ENCODE measurements at places on chromosomes 2 and 18.

- DNase-seq: no peak
Observed at GRCh38 chr18:60976976-60977375, 356.3 kb upstream of the CDH20 start.

DNA sequence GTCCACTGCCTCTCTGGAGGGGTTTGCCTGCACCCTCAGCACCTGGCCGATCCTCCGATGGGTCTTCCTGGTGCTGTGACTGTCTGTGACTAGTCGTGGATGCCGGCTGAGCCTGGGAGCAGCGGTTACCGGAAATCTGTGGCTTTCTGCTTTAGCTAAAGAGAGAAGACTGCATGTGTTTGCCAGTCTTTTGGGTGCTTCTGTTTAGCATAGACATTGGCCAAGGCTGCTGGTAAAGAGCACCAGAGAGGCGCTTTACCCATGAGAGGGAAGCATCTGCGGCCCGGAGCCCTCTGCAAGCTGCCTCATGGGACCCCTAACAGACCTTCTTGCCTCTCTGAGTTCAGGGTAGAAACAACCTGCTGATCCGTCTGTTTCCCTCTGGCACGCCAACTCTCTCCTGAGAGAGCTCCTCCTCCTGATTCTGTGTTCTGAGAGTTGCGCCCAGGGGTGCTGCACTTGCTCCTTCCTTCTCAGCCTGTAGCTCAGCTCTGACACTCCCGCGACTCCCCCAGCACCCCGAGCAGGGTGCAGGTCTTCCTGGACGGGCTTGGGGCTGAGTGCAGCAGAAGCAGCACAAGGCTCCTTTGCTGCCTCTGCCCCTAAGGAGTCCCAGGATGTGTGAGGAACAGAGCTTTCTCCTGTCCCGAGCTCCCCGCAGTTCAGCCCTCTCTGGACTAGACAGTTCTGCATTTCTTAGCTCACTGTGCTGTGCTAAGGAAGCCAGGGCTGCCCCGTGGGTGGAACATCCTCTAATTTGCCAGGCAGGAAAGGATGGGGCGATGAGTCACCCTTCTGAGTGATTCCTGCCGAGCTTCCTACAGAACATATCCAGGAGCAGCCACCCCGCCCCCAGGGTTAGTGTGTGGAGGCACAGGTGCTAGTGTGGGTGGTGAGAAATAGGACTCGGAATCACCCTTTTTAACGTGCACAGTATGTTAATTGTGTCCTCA is 203.2 kb downstream of the SH3RF3 start:
- DNase-seq: peak; percentile 26

DNA sequence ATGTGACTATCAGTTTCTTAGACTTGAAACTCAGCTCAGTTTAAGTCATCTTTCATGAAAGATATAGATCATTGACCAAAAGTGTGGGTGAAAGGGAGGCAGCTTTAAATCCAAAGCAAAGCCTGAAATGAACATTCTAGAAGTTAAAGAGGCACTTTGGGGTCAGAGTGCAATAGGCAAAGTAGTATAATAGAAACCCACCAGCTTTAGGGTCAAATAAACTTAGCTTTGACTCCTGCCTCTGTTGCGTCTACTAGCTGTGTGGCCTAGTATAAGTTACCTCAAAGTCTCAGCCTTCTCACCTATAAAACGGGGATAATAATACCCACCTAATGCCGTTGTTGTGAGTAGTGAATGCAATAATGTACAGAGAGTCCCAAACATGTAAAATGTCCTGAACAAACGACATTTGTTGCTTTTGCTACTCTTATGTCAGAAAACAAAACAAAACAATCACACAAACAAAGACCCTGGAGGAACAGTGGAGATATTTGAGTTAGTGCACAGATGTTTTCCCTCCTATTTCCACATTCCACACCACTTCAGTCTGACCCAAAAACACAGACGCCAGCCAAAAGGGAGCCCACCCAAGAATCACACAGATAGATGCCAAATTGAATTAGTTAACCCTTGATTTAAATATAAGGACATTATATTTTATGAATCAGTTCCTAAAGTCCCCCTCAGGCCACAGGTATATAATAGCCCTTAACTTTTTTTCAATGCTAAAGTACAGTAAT is 657.0 kb downstream of the ARHGAP15 start:
- DNase-seq: no peak

- peak; percentile 74 for DNase-seq
Observed at GRCh38 chr2:218292048-218293014, at the start of gene TMBIM1. TSS of gene TMBIM1 (minus strand) at chr2:218292503. CDS start at chr2:218282141, 10,362 bp downstream.

DNA sequence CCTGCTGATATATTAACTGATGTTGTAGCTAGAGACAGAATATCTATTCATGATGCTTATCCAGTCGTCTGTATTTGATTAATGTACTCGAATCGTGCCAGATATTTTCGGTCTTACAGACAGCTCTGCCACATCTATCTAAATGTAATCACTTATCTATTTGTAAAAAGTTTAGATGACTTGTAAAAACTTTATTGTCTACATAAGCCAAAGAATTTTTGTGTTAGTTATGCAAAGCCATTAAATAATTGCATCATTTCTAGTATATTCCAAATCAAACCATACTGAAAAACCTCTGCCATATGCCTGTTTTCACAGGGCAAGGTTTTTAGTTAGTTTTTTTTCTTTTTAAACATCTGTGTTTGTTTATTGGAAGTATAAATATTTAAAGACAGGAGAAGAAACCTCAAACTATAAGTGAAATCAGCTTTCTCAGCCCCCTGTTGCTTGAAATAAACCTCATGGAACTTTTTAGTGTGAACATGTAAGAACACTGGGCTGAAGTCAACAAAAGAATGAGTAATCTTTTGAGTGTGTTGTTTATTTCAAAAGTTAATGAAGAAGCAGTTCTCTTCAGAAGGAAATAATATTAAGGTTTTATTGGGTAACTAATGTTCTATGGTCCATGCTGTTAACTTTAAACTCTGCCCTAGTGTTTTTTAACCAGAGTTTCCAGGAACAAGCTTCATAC is 657.6 kb upstream of the SYT4 start:
- DNase-seq: no peak

- DNase-seq: no peak
Observed at GRCh38 chr2:27849558-27850205, 40.5 kb downstream of the RBKS start.

GRCh38 chr2:27212626-27213471 is 781 bp upstream of the SLC5A6 start:
- peak; percentile 23 for DNase-seq

GRCh38 chr2:88697370-88698026 is 6.0 kb downstream of the RPIA start:
- DNase-seq: peak; percentile 25

GRCh38 chr18:7601936-7602335 is 34.8 kb downstream of the PTPRM start:
- no peak for DNase-seq

DNA sequence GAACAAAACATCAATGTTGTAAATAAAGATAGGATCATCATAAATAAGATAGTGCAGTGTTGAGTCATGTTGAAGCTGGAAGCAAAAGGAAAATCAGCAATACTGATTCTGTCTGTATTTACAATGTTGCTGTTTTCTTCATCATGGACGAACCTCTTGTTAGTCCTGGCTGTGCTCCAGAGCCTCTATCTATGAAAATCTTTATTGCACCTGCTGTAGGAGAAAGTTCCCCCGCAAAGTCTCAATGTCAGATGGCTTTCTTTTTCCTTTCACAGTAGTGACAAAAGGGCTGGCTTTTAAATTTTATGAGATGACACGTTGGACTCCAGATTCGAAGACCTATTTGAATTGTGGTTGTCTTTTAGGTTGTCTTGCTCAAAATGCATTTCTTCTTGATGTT is 98.5 kb upstream of the LRRTM1 start:
- DNase-seq: no peak

DNA sequence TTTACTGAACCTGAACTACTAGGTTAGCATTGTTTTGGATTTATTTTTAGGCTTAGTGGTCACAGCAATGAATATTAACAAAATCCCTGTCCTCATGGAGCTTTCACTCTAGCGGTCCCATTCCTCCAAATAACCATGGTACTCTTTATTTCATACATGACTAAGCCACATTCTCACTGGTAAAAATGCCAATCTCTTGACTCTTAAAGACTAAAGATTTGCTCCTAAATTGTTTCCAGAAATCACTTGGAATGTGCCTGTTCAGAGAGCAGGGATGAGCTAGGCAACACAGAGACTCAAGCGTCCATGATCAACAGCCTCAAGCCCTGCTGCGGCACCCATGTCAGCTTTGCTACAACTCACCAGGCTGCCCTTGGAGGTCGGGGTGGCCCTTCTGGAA is 13.5 kb downstream of the LMAN1 start:
- DNase-seq: no peak

GRCh38 chr2:154855138-154855537 is 156.6 kb downstream of the KCNJ3 start:
- DNase-seq: no peak

DNA sequence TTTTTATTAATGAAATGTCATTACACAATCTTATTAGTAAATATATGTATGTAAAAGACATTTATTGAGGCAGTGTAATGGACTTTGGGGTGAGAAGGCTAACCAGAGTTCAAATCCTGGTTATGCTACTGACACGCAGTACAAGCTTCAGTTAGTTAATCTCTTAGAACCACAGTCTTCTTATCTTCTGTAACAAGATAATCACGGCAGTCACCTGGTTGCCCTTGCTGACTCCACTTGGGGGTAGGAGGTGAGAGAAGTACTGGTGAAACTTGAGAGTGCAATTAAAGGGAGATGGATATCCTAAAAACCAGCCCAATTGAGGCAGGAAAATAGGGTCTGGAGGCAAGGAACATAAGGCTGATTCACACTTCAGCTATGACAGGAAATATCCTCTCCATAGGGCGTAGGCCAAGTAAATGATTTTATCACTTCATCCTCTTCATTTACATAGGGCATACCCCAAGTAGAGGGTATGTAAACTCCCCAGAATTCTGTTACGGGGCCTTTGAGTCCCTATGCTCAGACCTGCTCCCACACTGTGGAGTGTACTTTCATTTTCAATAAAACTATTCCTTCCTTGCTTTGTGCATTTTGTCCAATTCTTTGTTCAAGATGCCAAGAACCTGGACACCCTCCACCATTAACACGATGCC is 21.3 kb downstream of the SKA1 start:
- no peak for DNase-seq

GRCh38 chr18:21474621-21475020 is 125.9 kb downstream of the ESCO1 start:
- DNase-seq: no peak

GRCh38 chr2:235579128-235579527 is 85.3 kb downstream of the AGAP1 start:
- DNase-seq: no peak

GRCh38 chr18:34870555-34871310 is 160.6 kb downstream of the DTNA start:
- DNase-seq: no peak

GRCh38 chr18:75010278-75010677 is 198.7 kb downstream of the PTGR3 start:
- no peak for DNase-seq

DNA sequence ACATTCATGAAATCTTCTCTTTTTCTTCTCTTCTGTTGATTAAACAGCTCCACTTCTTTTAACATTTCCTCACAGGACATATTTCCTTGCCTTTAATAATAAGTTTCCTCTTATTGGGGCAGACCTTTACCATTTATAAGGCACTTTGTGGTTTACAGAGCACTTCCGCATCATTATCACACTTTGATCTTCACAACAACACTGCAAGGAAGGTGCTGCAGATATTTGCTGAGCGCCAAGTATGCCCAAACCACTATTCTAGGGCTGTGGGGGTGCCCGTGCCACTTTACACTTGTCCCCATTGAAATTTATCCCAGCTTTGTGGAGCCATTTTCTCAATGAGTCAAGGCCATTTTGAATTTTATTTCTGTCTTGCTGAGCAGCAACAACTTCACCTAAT is 246.6 kb downstream of the SS18 start:
- DNase-seq: no peak

GRCh38 chr2:190970160-190970559 is 43.8 kb downstream of the STAT1 start:
- DNase-seq: no peak

DNA sequence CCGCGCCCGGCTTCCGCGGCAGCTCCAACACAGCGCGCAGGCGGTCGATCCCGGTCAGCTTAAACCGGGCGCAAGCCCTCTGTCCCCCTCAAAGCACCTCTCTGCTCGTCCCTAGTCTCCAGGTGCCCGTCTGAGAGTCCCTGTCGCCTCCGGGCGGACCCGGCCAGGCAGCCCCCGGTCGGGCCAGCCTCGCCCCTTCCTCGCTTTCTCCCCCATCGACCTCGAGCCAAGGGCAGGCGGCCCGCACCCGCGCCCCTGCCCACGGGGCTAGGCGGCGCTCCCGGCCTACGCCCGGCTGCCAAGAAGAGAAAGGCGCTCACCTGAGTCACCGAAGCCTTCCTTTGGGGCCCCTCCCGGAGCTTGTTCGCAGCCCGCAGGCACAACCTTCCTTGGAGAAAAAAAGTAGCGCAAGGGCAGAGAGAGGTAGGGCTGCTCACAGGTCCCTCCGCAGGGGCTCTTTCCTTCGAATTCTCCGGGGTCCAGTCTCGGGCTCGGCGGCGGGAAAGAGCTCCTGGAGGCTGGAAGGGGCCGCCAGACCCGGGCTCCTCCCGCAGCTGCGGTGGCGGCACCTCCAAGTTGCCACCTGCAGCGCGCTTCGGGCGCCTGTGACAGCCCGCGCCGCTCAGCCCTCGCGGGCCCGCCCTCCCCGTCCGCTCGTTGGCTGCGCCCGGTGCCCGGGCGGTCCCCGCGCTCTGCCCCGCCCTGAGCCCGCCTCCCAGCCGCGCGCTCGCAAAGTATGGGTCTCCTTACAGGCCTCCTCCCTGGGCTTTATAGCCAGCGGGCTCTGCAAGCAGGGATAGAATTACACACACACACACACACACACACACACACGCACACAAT is 86.5 kb upstream of the EPB41L3 start:
- DNase-seq: peak; percentile 15

GRCh38 chr18:63779386-63779785 is 4.2 kb downstream of the SERPINB7 start:
- DNase-seq: no peak

DNA sequence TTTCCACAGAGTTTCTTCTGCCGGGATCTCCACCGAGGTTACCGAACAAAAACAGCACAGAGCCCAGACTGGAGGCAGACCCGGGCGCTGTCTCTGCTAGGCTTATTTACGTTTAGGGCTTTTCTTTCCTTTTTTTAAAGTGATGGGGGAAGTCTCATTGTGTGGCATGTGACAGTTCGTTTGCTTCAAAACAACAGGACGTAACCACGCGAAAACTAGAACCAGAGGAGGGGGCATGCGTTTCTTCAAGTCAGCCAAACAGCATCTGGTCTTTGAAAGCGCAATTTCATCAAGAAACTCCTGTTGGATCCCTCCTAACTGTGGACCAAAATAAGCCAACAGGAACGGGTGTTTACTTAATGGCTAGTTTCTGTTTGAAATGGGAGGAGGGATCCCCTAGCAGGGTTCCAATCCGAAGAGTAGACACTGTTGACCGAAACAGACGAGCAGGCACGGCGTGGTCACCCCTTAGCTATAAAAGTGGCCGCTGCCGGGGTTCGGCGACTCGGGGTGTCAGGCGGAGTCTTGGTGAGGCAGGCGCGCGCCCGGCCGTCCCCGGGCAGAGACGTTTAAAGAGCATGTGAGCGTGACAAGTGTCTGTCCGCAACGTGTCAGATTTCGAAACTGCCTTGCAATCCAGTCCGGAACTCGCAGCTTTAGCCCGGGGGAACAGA is 997 bp upstream of the TGIF1 start:
- DNase-seq: peak; percentile 77

GRCh38 chr2:204234879-204235278 is 298.3 kb downstream of the ICOS start:
- no peak for DNase-seq

GRCh38 chr2:98464772-98465310 is 20.2 kb downstream of the INPP4A start:
- DNase-seq: peak; percentile 61
